ENCODE measurements at places on chromosomes 12 and 14.

DNA sequence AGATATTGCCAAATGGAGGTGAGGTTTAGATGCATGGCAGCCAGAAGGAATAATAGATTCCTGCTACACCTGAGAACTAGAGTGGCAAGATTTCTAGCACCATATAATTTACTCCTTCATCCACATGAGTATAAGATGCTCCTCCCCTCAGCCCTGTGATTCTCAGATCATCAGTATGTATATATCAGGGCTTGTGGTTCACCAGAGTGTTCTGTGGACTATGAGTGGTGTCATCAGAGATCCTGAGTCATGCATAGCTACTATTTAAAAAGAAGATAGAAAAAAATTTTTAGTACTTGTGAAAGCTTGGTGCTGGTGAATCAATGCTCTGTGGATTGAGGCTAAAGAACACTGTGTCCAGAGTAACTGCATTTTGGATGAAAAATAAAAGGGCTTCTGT is 285.9 kb downstream of the BMP4 start:
- no peak for DNase-seq

DNA sequence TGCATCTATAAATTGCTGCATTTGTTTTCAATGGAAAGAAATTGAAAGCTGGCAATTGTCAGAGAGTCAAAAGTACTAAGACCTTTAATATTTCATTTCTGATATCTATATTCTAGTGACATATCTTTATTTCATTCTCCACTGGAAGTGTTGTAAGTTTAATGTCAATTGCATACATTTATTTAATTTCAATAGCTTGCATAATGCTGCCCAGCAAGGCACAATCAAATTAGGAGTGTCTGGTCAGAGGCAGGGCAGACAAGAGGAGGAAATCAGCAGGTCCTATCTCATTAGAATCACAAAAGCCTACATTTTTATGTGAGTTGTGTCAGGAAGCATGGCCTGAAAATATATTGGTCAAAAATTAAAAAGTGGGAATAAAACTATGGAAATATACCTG is 112.9 kb downstream of the TMEM132D start:
- no peak for DNase-seq

DNA sequence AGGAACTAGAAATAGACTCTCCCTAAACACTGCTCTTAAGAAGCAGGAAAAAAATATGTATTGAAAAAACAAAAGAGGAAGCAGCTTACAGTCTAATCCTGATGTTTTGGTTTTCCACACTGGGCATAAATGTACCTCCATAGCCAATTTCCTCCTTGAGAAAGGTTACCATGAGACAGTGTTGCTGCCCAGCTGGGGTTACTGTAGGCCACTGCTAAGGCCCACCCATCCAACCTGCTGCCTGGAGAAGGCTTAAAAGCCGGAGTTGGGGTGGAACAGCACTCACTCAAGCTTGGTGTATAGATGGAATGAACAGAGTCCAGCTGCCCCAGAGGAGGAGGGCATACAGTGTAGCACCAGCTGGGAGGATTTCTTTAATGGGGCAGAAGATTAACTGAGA is 41.1 kb downstream of the ERG28 start:
- DNase-seq, result no peak

DNA sequence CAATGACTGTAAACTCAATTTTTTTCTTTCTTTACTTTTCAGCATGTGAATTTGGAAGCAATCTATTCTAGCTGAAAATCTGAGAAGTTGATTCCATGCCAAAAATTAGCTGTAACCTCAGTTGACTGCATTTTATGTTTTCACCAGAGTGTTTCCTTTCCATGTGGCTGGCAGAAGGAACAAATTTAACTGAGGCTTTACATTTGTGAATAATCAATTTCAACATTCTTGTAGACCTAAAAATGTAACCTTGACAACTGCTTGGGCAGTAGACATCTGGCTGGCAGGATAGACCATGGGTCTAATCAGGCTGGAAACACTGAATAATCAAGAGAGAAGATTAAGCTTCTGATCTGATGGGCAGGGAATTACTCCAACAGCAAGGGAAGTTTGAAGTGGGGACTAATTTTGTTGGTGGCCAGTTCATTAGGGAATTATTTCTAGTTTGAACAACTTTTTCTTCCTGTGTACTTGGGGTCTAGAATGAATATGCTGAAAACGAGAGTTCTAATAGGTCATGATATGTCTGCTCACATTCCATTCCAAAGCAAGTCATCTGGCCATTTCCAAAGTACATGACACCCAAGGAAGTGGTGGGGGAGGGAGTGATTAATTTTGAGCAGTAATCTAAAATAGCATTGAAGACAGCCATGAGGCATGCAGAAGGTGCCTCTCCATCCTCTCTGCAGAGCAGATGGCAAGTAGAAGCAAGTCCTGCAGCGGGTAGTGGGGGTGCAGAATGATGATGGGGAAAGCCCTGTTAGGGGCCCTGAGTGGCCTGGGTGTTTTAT is 68.2 kb downstream of the ATP23 start:
- DNase-seq, result peak; percentile 7

DNA sequence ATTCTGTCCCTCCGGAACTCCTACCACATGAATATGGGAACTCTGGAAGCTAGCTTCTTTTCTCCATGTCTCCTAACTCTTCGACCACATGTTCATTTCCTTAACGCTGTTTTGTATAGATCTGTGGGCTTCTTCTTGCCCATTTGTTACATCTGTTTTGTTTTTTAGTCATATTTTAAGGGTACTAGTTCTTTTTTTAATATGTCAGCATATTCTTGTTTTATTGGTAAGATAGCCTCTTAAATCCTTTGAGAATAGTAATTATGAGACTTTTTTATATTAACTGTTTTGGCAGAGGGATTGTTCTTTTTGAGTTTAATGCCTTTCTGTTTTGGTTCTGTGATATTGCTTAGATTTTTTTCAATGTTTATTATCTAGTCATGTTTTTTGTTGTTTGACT is 70.5 kb downstream of the VRK1 start:
- no peak for DNase-seq

DNA sequence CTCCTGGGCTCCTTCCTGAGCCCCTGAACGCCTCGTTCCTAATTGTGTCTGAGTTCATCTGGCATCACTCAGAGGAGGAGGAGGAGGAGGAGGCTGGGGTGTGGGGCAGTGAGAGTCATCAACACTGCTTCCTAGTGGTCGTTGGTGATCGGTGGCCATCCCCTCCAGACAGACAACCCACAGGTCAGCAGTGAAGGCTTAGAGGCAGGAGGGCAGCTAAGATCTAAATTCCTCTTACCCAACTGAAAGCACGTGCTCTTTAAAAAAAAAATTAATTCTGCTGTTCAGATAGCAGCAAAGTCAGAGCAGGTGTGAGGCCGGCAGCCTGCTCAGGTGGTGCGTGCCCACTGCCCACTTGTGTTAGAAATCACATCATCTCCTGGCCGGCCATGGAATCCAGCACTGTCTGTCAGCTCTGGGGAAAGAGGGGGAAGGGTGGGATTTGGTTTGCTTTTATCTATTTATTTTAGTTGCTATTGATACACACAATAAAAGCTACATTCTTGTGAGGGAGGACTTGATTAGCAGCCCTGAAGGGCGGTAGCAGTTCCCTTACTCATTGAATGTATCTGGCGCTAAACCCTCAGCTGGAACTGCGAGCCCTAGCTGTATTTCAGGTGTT is 46.6 kb downstream of the PPP2R5C start:
- peak; percentile 9 for DNase-seq

GRCh38 chr12:112294793-112295192 is 87.4 kb downstream of the HECTD4 start:
- peak; percentile 5 for DNase-seq

- DNase-seq, result no peak
These were observed 193.0 kb downstream of the MON2 start for GRCh38 chr12:62659453-62660295.

DNA sequence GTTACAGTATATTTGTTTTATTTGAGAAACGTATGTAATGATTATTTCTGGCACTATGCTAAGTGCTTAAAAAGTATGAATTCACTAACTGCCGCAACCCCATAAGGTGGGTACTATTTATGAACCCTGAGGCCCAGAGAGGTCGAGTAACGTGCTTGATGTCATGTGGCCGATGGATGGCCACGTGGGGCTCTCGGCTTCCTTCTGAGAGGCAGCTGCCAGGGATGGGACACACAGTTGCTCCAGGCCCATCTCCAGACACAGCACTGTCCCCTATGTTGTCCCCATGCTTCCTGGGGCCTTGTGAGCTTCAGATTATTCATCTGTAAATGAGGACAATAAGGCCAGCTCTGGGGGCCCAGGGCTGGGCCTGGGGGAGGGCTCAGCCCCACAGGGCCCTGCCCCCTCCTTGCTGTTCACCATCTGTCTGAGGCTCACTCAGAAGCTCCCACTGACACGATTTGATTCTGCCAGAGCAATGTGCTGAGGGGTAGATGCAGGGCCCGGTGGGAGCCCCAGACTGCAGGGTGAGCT is 115.0 kb downstream of the CALM1 start:
- peak; percentile 50 for DNase-seq

DNA sequence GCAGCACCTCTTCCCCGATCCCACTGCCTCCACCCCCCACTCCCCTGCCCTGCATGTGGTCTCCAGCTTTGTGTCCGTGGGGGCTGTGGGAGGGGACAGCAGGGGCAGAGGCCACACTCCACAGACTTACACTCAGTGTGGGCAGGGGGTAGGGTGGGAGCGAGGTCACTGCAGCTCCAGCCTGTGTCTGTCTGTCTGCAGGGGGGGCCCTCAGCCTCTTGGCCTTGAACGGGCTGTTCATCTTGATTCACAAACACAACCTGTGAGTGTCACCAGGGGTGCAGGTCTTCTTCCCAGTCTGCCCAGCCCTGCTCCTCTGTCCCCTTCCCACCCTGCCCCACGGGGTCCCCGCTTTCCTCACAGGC is 6.5 kb downstream of the NOC4L start:
- no peak for DNase-seq

- DNase-seq, result no peak
These were observed 188.2 kb downstream of the FUT8 start for GRCh38 chr14:65600742-65601141.

DNA sequence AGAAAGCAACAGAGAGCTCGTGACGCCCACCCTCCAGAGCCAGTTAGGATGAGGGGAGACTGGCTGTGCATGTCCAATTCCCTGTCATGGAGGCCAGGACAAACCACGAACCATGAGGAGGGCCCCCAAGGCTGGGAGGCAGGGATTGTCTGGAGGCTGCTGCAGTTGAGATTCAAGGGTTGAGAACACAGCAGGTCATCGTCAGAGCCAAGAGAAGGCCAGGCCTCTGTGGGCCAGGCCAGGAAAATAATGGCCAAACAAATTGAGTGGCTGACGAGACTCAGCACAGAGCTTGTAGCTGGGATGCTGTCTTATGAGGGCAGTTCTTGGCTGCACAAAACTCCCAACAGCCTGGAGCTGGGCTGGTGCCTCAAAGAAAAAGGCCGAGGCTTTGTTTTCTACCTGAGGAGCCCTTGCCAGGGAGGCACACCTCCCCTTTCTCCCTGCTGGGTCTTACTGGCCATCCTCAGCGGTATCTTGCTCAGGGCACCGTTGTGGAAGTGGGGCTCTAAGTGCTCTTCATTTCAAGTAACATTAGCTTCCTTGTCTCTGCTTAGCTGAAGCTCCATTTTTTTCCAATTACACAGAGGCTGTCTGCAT is 665.9 kb downstream of the BCL11B start:
- no peak for DNase-seq

- no peak for DNase-seq
These were observed 106.8 kb downstream of the DAD1 start for GRCh38 chr14:22482085-22482694.

DNA sequence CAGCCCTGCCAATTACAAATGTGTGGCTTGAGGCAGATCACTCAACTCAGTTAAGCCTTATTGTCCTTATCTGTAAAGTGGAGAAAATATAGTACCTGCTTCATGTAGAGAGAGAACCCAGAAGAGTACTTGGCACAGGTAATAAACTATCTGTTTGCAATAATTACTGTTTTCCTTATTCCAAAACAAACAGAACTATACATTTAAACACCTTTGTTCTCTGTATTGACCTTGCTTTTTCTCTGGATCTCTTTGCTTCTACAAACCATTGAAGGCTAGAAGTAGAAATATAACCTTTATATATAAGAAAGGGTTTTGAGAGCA is 70.8 kb upstream of the SRSF5 start:
- DNase-seq, result no peak

DNA sequence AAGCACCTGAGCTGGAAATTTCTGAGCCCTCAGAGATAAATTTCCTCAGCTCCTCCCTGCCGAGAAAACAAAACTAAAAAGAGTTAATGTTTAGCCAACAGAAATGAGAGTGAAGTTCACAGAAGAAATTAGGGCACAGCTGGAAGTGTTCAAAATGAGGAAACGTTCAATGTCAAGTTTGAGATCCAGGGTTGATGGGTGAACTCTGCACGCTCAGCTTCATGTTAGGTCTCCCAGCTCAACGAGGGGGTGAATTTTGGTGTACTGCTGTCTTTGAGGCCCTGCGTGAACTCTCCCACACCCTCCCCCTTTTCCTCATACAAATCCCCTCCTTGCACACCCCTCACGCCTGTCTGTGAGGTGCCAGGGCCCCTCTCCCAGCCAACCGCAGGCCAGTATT is 13.3 kb upstream of the OAS3 start:
- no peak for DNase-seq

- DNase-seq, result no peak
These were observed 6.9 kb downstream of the FBXO34 start for GRCh38 chr14:55277972-55278740.

DNA sequence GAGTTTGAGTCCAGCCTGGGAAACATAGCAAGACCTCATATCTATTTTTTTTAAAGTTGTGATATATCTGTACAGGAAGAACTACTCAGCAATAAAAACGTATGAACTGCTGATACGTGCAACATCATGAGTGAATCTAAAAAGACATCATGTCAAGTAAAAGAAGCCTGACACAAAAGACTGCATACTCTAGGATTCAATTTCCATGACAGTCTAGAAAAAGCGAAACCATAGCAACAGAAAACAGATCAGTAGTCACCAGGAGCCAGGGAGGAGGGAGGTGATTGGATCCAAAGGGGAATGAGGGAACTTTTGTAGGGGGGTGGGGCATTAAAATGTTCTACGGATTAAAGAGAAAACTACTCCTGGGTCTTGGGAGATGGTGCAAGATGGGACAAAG is 8.7 kb upstream of the RGS6 start:
- no peak for DNase-seq

DNA sequence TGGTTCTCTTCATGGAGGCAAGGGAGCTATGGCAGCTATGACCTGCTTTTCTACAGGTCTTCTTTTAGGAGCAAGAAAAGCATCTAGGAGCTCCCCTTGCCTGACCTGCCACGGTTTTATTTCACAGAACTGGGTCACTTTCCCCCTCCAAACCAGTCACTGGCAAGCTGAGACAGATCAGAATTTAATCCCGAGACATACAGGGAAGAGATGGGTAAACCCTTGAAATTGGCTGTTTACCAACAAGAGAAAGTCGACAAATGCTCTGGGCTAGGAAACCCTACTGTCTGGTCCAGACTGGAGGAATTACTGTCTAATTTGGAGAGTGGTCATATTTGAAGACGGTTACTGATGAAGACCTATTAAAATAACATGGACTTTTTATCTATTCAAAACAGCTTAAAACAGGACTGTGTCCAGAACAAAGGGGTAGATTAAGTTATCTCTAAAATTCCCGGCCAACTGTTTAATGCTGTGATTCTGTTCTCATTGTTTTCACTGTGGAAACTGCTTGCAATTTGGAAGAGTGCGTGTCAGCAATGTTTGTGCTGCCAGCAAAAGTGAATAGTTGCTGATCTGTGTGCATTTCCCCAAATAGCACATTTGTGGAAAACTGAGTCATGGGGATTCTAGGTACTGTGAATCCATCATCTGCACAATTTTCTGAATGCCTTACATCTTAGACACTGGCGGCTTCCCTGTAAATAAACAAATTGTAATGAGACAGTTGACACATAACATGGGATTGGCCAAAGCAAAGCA is 73.4 kb upstream of the EEA1 start:
- DNase-seq, result no peak

GRCh38 chr12:9701380-9702154 is 31.3 kb downstream of the CLECL1 start:
- no peak for DNase-seq

GRCh38 chr12:64993461-64993860 is 127.6 kb downstream of the WIF1 start:
- DNase-seq, result no peak
